Stimulated activated CD8-positive, alpha-beta memory T cell treated with anti-CD3 and anti-CD28 coated beads, Interleukin-4, amount 100 ng/mL, for 4 hours (primary cell): ENCODE measurements at places on chromosomes 13 and 19.

- DNase-seq, result no peak
These were observed 52.6 kb downstream of the GPR12 start for GRCh38 chr13:26708007-26708297.

DNA sequence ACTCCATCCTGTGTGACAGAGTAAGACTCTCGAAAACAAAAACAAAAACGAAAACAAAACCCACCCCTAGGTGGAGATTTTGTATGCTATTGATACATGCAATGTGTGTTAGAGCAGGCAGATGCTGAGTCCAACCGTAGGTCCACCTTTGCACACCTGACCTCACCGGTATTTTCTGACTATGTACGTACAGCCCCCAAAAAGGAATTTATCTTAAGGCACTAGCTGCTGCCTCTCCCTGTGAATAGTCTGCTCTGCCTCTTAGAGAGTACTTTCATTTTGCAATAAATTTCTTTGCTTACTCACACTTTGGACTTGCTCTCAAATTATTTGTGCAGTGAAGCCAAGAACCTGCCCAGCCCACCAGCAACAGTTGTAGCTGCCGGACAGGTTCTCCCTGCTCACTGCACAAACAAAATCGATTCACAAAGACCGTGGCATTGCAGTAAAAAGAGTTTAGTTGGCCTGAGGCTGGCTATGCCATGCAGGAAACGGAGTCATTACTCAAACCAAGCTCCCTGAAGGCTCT, 8.2 kb upstream of the ZNF77 start:
- DNase-seq, result no peak

GRCh38 chr13:26509491-26509890, 48.0 kb upstream of the WASF3 start:
- DNase-seq, result no peak

DNA sequence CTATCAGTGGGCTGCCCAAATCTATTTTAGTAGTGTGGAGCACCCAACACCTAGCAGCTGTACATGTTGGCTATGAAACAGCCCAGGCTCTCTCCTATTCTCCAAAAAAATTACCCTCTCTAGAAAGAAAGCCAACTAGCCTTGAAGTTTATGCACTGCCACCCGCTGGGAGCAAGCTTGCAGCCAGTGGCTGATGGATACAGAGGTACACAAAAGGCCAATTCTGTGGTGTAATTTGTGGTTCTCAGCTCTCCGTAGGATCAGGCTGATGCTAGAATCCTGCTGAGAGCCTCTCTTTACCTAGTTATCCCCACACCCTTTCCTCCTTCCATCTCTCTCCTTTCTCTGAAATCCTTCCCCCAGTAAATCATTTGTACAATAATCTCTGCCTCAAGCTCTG, 1120.7 kb downstream of the DIAPH3 start:
- DNase-seq, result no peak

DNA sequence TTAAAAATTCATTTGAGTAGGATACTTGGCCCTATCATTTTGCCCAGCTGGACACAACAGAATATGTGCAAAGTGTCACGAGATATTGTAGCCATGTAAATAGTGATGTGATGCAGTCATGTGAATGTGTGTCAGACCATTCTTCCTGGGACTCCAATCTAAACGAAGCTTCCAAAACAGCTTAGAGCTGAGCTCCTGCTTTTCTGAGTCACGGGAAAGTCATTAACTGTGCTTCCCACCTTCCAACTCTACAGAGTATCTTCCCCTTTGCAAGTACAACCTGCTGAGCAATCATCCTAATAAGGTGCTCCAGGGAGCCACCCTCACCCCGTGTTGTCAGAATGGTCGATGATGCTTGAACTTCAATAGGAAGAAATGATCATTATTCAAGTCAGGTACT, 294.7 kb downstream of the MYO16 start:
- no peak for DNase-seq

- DNase-seq, result no peak
These were observed 51.2 kb upstream of the EEF1AKMT1 start for GRCh38 chr13:20824762-20825476.

- peak; percentile 60 for DNase-seq
These were observed at the start of gene ZNF573 for GRCh38 chr19:37779127-37780005. Gene ZNF573 (minus strand): TSS chr19:37779586. CDS start chr19:37773729, 5,857 bp downstream.

DNA sequence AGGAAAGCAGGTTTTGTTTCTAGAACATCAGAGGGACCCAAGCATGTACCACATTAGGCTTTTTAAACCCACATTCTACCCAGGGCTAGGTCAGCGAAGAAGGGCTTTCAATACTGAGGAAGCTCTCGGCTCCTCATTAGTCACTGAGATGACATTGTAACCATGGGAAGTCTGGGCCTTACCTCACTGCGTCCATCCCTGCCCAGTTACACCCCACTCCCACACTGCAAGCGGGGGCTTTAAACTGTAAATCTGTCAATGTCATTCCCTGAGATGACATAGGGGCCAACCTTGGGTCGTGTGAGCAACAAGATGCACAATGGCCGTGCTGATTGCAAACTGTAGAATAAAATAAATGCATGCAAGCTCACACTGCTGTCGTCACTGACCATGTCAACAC, 21.7 kb upstream of the TFDP1 start:
- DNase-seq, result no peak

GRCh38 chr19:1230783-1231489, 6.9 kb downstream of the CBARP start:
- no peak for DNase-seq

GRCh38 chr19:29779921-29780320, 31.9 kb upstream of the CCNE1 start:
- no peak for DNase-seq

DNA sequence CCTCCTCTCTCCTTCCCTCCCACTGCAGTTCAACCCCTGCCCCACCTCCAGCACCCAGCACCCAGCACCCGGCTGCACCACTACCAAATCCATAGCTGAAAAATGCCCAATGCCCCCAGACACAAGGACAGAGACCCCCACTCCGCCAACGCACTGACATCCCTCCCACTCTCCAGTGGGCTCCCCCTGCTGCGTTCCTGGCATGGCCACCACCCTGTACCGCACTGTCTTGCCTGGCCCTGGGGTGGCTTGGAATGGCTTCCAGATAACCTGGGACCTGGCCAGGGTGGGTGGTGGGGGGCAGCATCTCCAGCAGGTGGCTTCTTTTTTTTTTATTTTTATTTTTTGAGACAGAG, 5.8 kb upstream of the MKNK2 start:
- no peak for DNase-seq

DNA sequence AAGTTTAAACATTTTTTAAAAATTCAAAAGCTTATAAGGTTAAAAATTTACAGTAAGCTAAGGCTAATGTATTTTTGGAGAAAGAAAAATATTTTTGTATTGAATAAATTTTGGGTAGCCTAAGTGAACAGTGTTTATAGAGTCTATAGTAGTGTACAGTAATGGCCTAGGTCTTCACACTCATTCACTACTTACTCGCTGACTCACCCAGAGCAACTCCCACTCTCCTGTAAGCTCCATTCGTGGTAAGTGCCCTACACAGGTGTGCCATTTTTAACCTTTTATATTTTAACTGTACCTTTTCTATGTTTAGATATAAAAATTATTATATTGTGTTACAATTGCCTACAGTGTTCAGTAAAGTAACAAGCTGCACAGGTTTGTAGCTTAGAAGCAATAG, 96.6 kb upstream of the FREM2 start:
- no peak for DNase-seq
